NCI-H1436 (cell line): ENCODE measurements at places on chromosomes 1 and 21.

DNA sequence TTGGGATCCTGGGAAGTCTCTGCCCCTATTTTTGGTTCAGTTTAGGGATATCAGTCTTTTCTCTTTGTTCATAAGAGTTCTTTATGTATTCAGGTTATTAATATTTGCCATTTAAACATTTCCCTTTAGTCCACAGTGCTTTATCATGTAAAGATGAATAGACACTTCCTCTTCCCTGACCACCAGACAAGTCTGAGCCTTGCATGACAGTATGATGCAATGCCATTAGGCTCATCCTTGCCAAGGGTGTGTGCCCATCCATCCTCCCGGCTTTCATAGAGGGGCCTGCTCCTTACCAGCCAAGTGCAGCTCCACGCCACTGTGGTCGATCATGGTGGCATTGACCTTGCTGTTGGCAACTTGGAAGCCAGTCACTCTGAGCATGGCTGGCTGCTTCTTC is 52.1 kb downstream of the ZSCAN20 start:
- no peak for DNase-seq

DNA sequence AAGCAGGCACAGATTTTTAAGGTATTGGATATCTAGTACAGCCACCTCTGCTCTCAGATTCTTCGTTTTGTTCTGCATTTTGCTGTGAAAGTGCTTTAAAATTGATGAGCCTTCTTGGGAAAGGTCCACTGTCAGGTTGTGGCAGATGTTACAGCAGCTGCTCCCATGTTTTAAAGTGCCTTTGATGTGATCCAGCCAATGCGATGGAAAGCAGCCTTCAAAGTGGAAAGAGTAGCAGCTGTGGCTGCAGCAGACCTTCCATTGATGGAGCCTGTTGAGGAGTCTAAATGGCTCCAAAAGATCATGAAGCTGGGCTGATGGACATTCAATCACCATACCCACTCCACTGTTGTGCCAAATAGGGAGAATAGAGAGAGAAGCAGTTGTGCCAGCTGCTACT is 816.9 kb downstream of the PLA2G4A start:
- DNase-seq = no peak

DNA sequence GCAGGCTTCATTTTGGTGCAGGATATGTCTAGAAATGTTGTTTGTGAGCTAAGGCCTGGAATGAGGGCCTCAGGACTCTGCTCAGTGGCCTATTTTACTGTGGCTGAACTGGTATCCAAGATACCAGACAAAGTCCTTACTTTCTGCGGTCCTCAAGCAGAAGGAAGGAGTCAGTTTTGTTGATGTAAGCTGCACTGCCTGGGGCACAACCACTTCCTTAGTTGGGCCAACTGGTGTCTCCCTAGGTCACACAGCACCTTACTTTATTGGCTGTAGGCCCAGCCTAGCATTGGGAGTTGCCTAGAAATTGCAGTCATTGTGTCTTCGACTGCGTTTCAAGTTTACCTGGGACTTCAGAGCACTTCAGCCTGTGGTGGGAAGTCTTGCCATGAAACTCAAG is 1322.7 kb downstream of the AMY1C start:
- no peak for DNase-seq

DNA sequence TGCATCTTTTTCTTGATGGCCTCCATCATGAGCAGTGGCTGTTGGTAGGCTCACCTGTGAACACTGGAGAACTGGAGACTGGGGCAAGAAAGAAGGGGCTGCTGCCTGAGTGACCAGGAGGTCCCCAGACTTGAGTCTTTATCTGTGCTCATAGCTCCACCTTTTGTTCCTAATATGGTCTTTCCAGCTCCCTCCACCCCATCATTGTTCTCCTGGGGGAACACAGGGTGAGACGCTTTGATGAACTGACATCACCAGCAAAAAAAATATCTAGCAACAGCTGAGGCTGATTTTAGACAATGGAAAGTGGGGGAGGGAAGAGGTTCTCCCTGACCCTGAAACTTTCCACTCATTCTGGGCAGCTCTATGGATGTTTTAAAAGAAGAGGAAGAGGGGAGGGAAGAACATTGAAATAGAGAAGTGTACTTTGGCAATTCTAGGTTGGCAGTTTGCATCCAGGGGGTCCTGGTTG is at the start of gene TPM3:
TPM3 (minus strand) TSS at position 111 of the 472 bp plus-strand sequence; CDS start at position 29, 82 bp downstream.
- no peak for DNase-seq

- DNase-seq = no peak
These were observed 168.9 kb downstream of the LMO4 start for GRCh38 chr1:87497380-87498203.
